Muscle of leg (tissue), 16 donors: ENCODE measurements at places on chromosomes 11 and 22. TPM values are rescaled to one million over a fixed set of nuclear protein-coding genes. Genes with fewer than 3 reads are reported as not detected.

Gene KRTAP5-9
- not detected for polyA plus RNA-seq

Gene NEFH
- 0.14 TPM for polyA plus RNA-seq

Gene CNGA4
- polyA plus RNA-seq: 0.07 TPM

Gene LRP4
- 23.6 TPM for polyA plus RNA-seq

Gene PRCP
- polyA plus RNA-seq: 101 TPM

Gene KIAA1671
- polyA plus RNA-seq: 20.4 TPM

Gene BRMS1
- polyA plus RNA-seq: 22.8 TPM
